ENCODE measurements at places on chromosomes 4 and X. TPM values are rescaled to one million over a fixed set of nuclear protein-coding genes. Genes with fewer than 3 reads are reported as not detected.

Gene TBX22
- total RNA-seq = not detected

Gene MTNR1A
- 0.44 TPM for total RNA-seq

Gene ZIC3
- not detected for total RNA-seq

Gene ENOPH1
- total RNA-seq = 33.1 TPM

Gene NEIL3
- 2.5 TPM for total RNA-seq

Gene RIBC1
- 0.99 TPM for total RNA-seq

Gene MAGEB2
- total RNA-seq = not detected

Gene GJB1
- total RNA-seq = not detected

Gene CNGA1
- not detected for total RNA-seq

Gene CXCL3
- 0.20 TPM for total RNA-seq

Gene RADX
- 0.31 TPM for total RNA-seq

Gene BEX5
- total RNA-seq = 0.42 TPM

Gene TKTL2
- total RNA-seq = not detected

Gene RAB40A
- 0.45 TPM for total RNA-seq

Gene COX18
- 14.5 TPM for total RNA-seq

Gene DMD
- total RNA-seq = 201 TPM

Gene RBM47
- total RNA-seq = 0.12 TPM

Gene CLDN22
- total RNA-seq = not detected

Gene GAGE12D
- total RNA-seq = not detected

Gene MUC7
- total RNA-seq = not detected

Gene GRSF1
- 84.6 TPM for total RNA-seq

Gene BGN
- total RNA-seq = 1,195 TPM

Gene CT45A1
- total RNA-seq = not detected

Gene ETDA
- total RNA-seq = not detected

Gene ETDB
- total RNA-seq = not detected

Gene RGN
- total RNA-seq = 0.33 TPM

Gene H2BW2
- 0.59 TPM for total RNA-seq

Gene COL25A1
- total RNA-seq = 0.45 TPM

Gene EDA2R
- 4.2 TPM for total RNA-seq

Gene KLHL13
- total RNA-seq = 0.45 TPM

Gene IL9R
- total RNA-seq = not detected

Gene XAGE2
- total RNA-seq = not detected

Gene GATA1
- not detected for total RNA-seq

Gene RHOH
- not detected for total RNA-seq

Gene PAGE5
- not detected for total RNA-seq

Gene CFI
- total RNA-seq = not detected

Data from chondrocyte (in vitro differentiated cells).